Stimulated activated CD4-positive, alpha-beta T cell treated with anti-CD3 and anti-CD28 coated beads, Interleukin-4, amount 100 ng/mL, for 1 hour (primary cell): ENCODE measurements at places on chromosomes 11 and 22.
A peak's percentile ranks its signal among the peaks of the same experiment; 100 is the strongest.

GRCh38 chr22:22449819-22450218 is 58.7 kb downstream of the ZNF280B start:
- DNase-seq, result no peak

DNA sequence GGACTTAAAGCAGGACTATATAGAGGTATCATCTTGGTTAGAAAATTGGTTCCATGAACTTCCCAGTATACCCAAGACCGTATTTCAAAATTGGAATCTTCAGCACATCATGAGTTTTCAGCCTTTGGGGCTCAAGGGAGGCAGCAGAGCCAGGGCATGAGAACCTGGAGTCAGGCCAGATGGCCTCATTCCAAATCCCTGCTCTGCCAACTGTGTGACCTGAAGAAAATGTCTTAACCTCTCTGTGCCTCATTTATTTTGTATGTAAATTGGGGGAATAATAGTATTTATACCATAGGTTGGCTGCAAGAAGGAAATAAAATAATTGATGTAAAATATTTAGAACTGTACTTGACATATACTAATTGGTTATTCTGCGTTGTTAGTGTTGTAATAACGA is 987.6 kb downstream of the TBC1D22A start:
- no peak for DNase-seq

DNA sequence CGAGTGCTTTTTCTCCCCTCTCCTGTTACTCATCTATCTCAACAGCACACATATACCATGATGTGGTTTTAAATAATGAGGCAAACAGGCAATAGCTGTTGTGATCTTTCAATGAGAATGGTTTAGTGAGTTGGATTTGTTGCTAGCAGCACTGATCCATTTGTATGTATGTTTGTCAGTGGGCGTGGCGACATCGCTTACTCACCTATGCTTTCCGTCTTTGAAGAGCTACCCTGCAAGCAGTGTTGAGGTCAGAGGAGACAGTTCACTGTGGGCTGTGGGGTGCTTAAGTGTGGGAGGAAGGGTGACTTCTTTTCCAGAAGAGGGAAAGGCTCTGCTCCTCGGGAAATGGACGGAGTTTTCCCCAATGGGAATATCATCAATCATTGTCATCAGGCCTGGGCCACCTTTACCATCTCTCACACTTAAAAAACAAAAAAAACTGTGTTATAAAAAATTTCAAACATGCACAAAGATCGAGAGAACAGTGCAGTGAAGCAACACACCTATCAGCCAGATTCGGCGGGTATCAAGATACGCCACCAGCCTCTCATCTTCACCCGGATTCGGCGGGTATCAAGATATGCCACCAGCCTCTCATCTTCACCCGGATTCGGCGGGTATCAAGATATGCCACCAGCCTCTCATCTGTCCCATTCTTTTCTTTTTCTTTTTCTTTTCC is 83.8 kb downstream of the TBC1D22A start:
- no peak for DNase-seq

- no peak for DNase-seq
Observed at GRCh38 chr11:73240190-73240781, 22.2 kb downstream of the P2RY2 start.

- DNase-seq, result no peak
Observed at GRCh38 chr22:36885474-36885873, 24.7 kb downstream of the NCF4 start.

- no peak for DNase-seq
Observed at GRCh38 chr11:12719221-12719620, 45.0 kb downstream of the TEAD1 start.

DNA sequence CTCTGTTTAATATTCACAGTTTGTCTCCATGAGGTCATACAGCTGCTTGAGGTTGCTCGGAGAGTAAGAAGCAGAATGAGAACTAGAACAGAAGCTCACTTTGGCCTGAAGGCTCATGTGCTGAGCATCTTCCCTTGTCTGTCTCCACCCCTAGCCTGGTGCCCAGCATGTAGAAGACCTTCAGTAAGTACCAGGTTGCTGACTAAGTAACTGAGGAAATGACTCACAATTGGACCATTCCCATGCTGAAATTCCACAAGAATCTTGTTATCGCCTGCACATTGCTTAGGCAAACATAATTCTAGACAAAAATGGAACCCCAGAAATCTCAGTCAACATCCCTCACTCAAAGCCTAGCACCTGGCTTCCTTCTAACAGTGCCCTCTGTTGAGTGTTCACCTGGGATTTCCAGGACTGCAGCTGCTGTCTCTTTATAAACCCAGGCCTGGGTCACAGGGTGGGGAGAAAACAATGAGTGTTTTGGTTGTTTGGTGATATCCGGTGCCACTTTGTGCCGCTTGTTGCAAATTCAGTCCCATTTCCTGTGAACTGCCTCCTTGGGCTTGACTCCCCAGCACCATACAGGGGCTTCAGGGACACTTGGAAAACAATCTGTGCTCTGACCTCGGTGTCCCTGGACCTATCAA is 406.8 kb downstream of the ETS1 start:
- no peak for DNase-seq

DNA sequence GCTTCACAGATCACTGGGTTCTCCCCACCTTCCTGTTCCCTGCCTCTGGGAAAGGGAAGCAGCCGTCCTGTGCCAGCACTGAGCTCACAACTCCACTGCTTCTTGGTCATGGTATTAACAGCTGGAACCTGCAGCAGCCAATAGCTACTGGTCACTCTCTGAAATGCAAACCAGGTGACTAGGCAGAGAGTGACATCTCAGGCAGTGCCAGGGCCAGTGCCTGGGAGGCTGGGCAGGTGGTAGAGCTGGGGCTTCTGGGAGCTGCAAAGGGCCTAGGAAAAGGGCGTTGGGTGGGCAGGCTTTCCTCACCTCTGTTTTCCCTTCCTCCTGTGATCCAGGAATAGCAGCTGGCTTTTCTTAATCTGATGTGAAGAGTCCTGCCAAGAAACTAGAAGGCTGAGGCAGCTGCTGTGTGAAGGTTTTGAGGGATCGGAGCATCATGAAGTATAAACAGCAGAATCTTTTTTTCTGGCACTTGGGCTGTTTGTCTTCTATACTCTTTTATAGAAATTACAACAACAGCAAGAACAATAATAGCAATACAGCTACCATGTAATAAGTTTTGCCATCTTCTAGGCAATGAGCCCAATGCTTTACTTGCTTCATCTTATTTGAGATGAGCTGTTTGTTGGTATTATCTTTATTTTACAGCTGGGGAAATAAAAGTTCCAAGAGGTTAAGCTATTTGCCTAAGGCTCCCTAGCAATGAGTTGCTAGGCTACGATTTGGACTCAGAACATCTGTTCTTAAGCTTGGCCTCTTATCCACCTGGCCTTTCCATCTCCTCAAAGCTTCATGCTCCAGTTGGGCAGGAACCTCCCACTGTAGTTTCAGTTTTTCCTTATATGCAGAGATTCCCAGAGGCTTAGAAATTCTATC is 22.0 kb upstream of the CD44 start:
- DNase-seq, result no peak

GRCh38 chr11:132734217-132734616 is 798.1 kb downstream of the OPCML start:
- no peak for DNase-seq

DNA sequence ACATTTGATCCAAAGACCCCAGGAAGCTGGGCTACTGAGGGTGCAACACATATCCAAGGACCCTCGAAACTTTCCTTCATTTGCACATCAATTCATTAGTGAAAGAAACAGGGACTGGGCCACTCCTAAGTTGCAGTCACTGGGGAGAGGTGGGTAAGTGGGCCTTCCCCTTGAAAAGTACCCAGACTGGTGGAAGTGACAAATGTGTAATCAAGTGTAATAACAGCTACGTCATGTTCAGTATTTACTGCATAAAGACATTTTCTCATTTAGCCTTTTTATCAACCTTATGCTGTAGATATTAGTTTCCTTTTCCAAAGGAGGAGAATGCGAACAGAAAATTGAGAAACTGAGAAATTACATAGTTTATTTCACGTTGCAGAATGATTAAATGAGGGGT is 101.9 kb upstream of the OLFML1 start:
- no peak for DNase-seq

DNA sequence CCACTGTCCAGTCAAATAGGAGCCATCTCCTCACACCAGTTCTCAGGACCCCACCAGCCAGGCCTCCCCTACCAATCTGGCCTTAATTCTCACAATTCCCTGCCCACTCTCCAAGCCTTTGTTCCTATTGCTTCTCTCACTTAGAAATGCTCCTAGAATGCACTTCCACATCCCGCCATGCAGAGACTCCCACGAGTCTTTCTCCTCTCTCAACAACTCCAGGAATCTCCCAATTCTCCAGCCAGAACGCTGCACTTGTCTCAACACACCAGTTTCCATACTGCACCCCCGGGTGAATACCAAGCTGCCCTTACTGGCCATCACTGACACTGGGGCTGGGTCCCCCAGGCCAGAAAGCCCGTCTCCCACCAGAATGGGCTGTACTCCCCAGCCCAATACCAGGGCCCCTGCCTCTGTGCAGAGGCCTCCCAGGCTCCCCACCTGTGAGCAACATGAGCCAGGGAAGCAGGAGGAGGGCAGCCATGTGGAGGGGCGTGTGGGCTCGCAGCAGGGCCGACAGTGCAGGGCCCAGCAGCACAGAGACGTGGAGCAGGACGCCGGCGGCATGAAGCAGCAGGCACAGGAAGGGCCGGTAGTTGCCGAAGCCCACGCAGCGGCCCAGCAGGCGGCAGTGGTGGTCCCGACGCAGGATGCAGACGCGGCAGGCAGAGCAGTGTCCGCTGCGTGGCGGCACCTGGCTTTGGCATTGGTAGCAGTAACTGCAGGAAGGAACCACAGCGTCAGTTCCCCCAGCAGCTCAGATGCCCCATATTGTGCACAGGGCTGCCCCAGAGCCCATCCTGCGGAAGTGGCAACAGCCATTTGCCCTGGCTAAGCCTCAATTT is 2.4 kb downstream of the ZDHHC24 start:
- DNase-seq, result peak; percentile 45

- no peak for DNase-seq
Observed at GRCh38 chr11:65055538-65055937, 2.8 kb downstream of the NAALADL1 start.

- DNase-seq, result no peak
Observed at GRCh38 chr22:45923835-45924234, 53.1 kb downstream of the WNT7B start.

GRCh38 chr11:110711448-110711775 is 825 bp downstream of the ARHGAP20 start:
- no peak for DNase-seq

DNA sequence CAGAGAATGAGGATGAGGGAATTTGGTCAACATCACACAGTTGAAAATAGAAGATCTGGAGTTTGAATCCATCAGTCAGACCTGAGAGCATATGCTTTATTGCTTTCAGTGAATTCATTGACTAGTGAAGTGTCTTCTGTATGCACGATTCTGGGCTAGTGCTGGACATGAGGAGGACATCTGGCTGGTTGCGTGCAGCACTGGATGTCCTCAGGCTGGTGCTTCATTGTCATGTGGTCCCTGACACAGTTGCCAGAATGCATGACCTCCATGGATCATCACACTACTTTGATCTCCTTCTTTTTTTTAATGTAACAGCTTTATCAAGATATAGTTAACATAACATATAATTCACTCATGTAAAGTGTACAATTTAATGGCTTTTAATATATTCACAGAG is 44.5 kb upstream of the MMP7 start:
- DNase-seq, result no peak

DNA sequence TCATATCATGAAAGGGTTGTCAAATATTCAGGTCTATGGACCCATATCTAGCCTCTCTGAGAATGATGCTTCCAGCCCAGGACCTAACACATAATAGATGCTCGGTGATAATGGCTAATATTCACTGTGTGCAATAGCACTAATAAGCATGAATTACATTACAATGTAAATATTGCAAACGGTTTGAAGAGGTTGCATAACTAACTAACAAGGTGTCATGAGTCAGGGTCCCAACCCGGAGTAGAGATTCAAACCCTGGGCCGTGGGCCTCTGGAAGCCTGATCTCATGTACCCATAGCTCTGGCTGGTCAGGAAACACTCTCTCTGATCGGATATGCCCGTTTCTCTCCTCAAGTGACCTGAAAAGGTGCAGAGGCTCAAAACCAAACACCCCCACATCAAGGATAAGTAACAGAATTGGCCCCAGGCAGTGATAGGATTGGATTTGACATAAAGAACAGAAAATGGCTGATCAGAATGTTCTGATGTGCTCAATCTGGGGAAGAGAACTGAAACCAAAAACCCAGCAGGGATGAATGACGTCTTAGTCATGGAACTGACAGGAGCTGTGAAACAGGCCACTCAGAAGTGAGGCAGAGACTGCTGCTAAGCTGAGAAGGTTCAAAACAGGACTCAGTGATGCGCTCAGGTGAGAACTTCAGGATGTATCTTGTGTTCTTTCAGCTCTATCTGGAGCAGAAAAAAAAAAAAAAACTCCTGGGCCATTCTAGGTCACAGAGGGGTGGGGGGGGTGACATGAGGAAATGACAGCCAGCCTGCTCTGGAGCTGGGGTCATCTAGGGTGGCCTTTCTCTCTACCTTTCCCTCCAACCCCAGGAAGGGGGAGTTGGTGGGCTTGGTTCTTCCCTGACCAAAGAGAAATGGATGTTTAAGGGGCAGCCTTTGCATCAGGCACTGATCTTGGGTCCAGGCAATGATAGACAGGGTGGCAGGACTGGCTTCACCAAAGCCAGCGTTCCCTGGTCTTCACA is 6.6 kb upstream of the KCTD17 start:
- DNase-seq, result no peak

DNA sequence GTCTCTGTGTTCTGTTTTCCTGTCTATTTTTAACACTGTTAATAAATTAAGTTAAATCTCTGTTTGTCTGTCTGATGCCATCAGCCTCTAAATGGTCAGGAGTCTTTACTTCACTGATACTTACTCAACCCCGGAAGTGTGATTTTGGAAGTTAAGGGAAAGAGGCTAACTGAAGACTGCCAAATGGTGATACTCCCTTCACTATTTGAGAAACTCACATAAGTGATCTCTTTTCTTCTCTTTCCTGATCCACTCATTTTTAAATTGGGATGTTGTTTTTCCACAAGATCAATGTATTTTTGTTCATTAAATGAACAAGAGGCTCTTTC is 389 bp upstream of the CASP12 start:
- no peak for DNase-seq

GRCh38 chr11:80635178-80635577 is 1194.3 kb upstream of the TENM4 start:
- DNase-seq, result no peak

- DNase-seq, result no peak
Observed at GRCh38 chr11:117423046-117423575, 95.5 kb downstream of the CEP164 start.

GRCh38 chr11:87870086-87870485 is 305.2 kb downstream of the RAB38 start:
- no peak for DNase-seq

DNA sequence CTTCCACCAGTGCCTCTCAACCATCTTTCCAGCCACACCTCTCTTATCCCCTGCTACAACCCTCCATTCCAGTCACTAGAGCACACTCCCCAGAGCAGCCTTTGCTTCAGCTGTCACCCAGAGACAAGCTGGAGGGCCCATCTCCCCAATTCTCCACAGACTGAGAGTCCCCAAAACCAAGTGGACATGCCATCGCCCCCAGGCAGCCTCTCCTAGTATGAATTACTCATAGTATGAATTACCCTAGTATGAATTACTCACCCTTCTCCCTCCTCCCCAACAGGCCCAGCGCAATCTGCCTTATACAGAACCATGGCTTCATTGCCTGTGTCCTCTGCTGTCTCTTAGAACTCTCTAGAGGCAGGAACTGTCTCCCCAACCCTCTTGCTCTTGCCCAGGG is 24.8 kb downstream of the MYH9 start:
- DNase-seq, result peak; percentile 56

GRCh38 chr11:46633291-46634217 is 16.2 kb downstream of the ATG13 start:
- DNase-seq, result no peak
